Jurkat, Clone E6-1 (cell line): ENCODE measurements at places on chromosomes 7 and 10.
A peak's percentile ranks its signal among the peaks of the same experiment; 100 is the strongest.

DNA sequence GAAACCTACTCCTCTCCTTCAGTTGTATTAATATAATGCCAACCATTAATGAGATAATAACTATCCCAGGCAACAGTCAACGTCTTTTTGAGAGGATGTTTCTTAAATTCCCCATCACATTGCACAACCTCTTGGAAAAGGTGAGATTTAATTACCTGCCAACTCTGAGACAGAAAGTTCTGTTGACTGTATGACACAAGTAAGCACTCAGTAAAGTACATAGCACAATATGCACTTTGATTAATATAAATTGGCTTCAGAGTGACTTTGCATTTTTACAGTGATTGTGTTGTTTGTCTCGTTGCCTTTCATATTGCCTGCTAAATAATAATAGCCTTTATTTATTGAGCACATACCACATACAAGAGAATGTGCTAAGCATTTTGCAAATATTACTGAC, 46.7 kb downstream of the CAV1 start:
- no peak for DNase-seq

DNA sequence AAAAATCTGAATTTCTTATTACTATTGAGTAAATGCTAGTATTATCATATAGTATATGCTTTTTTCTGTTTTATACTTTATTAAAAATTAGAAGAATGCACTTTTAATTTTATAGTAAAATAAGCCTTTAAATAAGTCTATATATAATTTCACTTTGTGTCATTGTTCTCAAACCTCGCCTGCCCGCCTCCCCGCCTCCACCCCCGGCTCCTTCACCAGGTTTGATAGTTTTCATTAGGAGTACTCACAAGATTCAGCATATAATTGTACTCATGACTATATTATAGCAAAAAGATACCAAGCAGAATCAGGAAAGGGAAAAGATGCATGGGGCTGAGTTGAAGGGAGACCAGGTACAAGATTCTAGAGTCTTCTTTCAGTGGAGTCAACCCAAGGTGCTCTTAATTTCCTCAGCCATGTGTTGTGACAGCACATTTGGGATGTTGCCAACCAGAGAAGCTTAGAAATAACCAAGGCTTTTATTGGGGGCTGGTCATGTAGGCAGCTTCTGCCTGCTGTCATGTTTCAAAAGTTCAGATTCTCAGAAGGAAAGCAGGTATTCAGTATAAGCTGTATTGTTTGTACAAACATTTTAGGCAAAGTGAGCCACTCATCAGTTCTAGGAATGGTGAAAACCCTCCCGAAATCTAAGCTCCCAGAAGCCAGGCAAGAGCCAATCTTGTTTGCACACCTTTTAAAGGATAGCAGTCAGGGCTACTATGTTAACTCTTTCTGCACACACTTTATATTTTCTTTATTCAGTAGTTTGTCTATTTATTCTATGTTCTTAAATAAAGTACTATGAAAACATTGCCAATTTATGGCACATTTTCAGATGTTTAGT, 12.3 kb downstream of the NHLRC2 start:
- no peak for DNase-seq

DNA sequence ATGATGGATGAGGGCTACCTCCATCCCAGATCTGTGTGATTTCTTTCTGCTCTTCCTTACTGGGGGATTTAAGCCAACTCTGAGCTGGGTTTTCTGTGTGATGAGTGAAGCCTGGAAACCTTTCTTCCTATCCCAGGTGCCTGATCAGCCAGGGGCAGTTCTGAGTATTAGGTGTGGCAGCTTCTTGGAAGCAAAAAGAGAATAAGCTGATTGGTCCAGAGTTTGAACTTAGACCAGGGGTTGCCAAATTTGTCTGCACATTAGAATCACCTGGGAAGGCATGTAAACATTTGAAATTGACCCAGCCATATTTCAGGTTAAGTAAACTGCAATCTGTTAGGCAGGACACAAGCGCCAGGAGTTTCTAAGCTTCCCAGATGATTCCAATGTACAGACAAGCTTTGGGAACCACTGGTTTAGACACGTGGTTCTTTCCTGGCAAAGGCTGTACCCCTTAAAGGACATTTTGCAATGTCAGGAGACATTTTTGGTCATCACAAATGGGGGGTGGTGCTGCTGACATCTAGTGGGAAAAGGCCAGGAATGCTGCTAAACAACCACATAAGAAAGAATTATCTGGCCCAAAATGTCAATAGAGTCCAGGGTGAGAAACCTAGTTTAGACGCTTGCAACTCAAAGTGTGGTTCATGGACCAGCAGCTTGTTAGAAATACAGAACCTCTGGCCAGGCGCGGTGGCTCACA, 160.5 kb upstream of the GHITM start:
- no peak for DNase-seq

- no peak for DNase-seq
These were observed 17.4 kb downstream of the IRF5 start for GRCh38 chr7:128954830-128955802.

DNA sequence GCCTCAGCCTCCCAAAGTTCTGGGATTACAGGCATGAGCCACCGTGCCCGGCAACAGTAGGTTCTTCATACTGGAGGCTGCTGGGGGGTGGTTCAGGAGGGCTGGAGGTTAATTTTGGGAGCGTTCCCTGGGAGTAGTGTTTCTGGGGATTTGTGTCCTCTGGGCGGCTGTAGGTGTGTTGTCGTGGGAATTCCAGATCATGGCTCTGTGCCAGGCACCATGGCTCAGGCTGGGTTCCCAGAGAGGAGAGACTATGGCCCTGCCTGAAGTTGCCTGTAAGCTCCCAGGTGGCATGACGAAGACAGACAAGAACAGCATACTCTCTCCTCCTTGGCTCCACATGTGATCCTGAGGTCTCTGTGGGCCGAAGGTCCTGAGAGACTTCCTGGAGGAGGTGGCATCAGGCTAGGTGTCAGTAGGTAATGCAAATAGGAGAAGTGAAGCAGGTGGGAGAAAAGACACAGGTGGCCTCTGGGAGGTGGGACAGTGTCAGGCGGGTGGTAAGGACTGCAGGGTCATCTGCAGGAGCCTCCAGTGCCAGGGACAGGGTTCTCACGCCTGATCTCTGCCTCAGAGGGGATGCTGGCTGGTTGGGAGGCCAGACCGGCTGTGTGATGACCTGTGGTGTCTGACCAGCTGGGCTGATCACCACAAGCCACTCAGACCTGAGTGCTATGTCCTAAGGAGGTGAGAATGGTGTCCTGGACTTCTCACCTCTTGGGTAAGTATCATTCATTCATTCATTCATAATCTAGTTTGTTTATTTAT, 18.7 kb downstream of the CLIP2 start:
- DNase-seq, result no peak

DNA sequence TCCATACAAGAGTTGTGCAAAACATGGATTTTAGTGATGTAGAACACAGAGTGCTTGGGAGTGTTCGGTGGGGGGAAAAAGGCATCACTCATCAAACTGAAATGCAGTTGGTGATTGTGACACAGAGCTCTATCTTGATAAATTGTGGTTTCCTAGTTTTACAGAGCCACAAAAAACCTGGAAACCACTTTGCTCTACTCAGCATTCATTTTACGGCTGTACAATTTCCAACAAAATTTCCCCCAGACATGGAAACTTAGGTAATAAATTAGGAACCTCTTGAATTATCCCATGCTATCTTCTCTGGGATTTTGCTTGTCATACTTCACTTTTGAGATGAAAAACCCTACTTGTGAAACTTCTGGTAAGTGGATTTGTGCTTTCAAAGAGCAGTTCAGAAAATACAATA, 614.9 kb upstream of the FZD8 start:
- DNase-seq, result no peak

DNA sequence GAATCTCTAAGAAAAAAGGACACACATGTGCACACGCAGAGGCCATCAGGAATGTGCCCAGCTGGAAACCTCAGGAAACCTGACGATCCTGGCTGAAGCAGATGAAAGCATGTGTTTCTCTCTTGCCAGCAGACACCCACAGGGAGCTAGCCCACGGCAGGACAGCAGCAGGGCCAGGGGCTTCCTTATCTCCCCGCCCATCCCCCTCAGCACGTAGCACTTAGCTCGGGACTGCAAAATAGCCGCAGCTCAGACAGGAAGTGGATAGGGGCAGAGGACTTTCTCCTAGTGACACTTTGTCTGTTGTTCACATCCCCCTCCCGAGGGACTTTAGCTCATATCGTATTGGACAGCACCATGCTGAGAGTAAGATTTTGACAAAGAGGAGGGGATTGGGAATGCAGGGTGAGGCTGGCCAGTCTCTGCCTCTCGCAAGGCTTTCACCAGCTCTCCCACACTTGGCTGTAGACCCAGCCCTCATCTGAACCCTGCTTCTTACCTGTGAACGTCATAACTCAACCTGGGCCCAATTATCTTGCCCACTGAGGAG, 63.8 kb downstream of the MKI67 start:
- DNase-seq, result no peak

- DNase-seq, result peak; percentile 37
These were observed 183.1 kb upstream of the HDAC9 start for GRCh38 chr7:18312482-18312881.

- no peak for DNase-seq
These were observed 28.1 kb upstream of the KNDC1 start for GRCh38 chr10:133131734-133132472.

- peak; percentile 5 for DNase-seq
These were observed at the start of gene CH25H for GRCh38 chr10:89207181-89207800. Gene CH25H (minus strand): TSS chr10:89207317. CDS start chr10:89207292, 25 bp downstream.

GRCh38 chr10:11437391-11438142, 173.9 kb downstream of the USP6NL start:
- DNase-seq, result no peak

GRCh38 chr7:72754312-72754711, 73.7 kb downstream of the TYW1B start:
- DNase-seq, result no peak

DNA sequence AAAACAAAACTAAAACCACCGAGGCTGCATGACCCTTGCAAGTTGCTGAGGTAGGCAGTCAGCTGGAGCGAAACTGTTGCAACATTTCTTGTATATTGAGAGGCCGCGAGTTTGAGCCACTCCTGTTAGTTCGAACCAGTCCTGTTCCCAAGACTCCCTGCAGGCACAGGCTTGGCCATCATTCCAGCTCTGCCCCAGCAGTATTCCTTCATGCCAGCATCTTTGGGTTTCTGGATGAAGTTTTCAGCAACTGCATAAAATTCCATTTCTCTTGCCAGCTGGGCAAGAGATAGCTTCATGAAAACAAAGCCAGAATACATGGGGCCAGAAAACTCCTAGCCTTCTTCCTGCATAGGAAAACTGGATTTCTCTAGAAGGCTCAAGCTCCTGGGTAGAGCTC, 207.6 kb downstream of the FRMD4A start:
- DNase-seq, result no peak

DNA sequence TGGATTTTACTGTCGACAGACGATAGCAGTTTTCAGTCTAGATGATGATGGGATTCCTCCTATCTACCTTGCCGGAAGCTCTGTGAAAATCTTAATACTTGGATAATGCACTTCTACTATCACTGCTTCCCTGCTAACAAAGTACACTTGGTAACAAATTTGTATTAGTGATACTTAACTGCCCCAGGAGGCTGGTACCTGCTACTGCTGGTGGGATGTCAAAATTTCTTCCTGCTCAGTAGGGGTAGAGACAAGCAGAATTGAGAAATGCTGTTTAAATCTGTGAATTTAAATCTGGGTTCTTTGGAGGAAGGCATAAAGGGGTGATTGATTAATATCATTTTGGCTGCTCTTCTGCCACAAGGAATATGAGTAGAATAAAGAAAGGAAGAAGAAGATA, 99.8 kb upstream of the STRIP2 start:
- no peak for DNase-seq

DNA sequence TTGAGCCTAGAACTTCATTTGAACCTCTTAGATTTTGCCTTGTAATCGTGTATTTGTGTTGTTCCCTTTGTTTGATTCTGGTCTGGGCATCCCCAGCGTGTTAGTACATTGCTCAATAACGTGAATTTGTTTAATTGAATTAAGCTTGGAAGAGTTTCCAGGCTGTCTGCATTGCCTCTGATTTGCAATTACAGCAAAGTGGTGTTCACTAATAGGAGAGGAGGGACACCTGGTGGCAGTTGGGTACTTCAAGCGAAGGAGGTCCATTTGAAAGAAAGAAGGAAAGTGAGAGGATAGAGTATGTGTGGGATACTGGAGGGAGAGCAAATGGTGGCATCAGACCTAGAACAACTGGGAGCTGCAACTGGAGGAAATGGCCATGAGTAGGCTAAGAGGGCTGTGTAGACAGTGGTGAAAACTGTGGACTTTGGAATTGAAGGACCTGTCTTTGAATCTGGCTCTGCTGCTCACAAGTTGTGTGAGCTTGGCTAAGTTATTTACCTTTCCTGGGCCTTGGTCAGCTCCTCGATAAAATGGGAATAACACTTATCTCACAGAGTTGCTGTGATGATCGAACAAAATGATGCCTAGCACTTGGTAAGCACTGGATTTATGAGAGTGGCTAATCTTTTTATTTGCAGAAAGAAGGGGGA, 15.1 kb downstream of the LSMEM1 start:
- DNase-seq, result peak; percentile 32

DNA sequence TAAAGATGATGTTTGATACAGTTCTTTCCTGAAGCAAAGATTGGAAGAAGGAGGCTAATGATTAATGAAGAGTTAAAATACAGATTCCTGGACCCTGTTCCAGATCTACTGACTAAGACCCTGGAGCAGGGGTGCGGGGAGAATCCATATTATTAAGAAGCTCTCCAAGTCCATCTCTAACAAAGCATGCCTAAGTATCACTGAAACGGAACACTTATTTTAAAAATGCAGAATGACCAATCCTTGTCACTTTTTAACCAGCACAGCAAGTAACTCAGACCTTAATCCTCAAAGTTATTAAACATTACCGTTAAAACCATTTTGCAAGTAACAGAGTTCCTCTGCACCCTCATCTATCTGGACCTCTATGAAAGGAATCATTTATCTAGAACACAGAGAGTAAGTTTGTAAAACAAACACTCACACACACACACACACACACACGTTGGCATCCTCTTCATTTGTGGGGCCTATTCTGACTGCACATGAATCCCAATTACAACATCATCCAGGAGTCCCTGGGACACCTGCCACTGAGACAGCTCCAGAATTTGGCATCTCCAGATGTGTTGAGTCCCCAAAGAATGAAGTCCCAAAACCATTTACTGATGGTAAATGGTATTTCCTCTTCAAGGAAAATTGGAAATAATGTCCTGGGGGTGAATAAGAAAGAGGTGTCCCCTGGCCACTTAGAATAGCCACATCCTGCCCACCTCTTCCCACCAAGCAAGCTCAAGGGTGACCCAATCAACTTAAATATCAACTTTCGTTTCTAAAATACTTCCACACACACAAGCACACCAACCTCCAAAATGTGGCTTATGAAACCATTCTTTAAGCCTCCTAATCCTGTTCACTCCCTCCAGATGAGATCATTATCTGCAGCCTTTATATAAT, 117.5 kb downstream of the PARD3 start:
- DNase-seq, result no peak

- DNase-seq, result no peak
These were observed 85.0 kb downstream of the PODXL start for GRCh38 chr7:131471250-131472004.

GRCh38 chr10:71667387-71667752, 52.2 kb downstream of the C10orf105 start:
- DNase-seq, result peak; percentile 35

DNA sequence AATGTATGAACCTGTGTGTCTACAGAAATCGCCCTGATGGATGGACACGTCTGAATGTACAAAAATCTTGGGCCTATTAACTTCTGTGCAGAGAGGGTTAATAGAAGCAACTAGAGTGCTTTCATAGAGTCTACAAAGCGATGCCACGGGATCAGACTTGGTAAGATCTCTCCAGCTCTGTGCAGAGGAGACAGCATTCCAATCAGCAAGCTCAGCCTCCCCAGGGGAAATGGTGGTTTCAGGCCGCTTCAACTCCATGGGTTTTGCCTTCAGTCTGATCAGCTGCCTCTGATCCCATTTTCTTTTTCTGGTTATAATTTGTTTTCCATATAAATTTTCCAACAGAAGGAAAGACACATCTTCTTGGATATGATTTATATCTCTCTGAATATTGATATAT, 35.1 kb upstream of the COBL start:
- DNase-seq, result no peak
